ENCODE measurements at places on chromosomes 12 and 14.

DNA sequence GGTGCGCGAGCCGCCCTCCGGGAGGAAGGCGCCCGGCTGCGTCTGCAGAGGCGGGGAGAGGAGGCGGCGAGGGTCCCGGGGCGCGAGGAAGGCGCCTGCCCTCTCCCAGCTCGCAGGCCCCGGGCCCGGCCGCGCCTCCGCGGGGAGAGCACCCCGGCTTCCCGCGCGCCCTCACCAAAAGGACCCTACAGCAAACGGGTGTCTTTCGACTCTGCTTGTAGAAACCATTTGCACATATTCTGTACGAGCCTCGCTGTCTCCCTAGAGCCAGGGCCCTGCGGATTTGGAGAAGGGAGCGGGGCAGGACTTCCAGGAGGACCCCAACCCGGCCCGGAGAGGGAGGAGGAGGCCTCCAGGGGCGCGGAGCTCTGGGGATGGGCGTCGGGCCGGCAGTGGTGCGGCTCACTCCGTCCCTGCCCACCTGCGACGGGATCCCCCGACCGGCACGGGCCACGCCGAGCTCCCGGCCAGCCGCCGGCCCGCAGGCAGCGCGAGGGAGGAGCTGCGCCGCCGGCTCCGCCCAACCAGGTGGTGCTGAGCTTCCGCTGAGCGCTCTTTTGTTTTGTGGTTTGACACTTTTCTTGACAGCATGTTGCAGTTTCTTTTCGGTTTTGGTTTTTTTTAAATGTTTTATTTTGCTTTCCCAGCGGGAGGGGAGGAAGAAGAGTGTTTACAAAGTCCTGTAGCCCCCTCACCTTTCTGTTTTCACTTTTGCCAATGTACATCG, 103.3 kb upstream of the FKBP4 start:
- no peak for DNase-seq

DNA sequence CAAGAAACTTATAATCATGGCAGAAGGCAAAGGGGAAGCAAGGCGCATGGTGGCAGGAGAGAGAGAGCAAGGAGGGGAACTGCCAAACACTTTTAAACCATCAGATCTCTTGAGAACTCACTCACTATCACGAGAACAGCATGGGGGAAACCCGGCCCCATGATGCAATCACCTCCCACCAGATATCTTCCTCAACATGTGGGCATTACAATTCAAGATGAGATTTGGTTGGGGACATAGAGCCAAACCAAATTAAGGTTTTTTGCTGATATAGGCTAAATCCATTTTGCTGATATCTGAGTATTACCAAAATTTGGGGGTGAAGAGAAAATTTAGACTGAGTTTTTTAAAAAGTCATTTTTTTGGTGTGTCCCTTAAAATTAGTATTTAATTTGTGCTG, 54.9 kb upstream of the TMX1 start:
- no peak for DNase-seq

DNA sequence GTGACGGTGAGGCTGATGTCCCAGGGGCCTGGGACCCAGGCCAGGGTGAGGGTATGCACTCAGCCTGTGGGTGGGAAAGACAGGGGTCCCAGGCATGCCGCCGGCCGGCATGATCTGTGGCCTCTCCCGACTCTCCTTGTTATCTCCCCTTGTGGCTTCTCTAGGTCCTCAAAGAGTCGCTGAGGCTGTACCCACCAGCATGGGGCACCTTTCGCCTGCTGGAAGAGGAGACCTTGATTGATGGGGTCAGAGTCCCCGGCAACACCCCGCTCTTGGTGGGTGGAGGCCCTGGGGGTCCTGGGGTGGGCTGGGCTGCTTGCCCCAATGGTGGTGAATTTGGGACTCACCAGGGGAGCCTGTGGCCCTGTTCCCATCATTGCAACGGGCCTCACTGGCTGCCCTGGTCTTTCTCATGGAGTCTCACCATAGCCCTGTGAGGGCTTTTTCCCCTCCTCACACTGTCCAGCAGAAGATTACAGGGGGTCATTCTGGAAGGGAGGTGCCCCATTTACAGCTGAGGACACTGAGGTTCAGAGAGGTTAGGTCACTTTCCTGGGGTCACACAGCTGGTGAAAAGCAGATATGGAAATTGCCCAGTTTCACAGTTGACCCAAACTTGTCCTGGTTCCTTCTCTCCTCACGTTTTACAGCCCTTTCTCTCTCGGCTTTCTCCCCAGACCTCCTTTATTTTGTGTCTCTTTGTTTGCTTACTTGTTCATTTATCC, 37.9 kb downstream of the CYP46A1 start:
- no peak for DNase-seq

- no peak for DNase-seq
These were observed 8.6 kb downstream of the NFATC4 start for GRCh38 chr14:24376448-24377070.

DNA sequence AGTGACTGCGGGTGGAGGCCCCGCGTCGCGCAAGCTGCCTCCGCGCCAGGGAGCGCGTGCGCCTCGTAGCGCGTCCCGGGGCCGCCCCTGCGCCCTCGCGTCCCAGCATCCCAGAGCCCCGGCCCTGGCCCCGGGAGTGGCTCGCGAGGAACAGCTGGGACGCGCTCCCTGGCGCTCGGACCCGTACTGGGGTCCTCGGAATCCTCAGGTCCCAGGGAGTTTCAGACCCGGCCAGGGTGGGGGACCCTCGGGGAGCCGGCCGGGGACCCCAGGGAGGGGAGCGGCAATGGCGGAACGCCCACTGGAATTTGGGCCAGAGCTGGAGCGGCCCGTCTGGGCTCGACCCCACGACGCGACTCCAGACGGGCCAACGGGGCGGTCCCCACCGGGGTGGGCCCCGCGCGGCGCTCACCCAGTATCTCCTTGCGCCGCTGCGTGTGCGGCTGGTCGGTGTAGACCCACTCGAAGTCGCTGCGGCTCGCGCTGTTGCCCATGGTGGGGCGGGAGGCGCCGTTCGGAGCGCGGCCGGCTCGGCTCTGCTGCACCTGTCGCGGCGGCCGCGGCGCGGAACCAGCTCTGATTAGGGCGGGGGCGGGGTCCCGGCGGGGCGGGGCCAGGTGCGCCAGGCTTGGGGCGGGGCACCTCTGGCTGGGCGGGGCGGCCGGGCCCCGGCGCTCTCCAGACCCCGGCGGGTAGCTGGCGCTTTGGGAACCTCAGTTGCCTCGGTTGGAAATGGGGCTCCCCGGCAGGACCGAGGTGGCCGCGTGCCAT, at the start of gene DEGS2:
Gene DEGS2 (minus strand): TSS at position 552 of the 771 bp plus-strand sequence. CDS start 58 bp downstream, at position 494.
- DNase-seq = no peak

GRCh38 chr12:84507956-84508850, 404.4 kb downstream of the SLC6A15 start:
- DNase-seq = peak; percentile 37

DNA sequence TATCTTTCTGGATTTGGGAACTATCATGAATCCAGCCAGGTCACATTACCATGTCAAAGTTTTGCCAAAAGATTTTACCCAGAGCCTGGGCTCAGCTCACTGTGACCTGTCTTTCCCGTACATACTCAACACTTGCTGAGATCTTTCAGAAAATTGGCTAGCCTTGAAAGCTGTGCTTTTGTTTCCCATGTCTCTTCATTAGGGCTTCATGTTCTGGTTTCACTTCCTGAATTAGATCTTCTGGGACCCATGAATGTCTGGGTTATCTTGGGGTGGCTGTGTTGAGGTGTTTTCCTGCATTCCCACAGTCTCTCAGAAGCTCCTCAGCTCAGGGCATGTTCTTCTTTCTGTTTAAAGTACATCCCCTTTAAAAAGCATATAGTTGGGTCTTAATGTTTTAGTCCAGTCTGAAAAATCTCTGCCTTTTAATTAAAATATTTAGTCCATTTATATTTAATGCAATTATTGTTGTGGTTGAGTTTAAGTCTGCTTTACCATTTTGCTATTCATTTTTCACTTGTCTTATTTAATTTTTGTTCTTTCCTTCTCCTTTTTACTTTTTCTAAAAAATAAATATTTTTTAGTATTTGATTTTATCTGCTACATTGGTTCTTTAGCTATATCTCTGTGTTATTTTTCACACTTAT, 242.7 kb downstream of the VRK1 start:
- DNase-seq = no peak

- peak; percentile 12 for DNase-seq
These were observed 193.3 kb upstream of the SYT1 start for GRCh38 chr12:78671295-78671694.
